ENCODE measurements at places on chromosomes 16 and 17. TPM values are rescaled to one million over a fixed set of nuclear protein-coding genes. Genes with fewer than 3 reads are reported as not detected.

CCNF gene
- total RNA-seq, result 35.5 TPM

CCL4L2 gene
- not detected for total RNA-seq

NLRC3 gene
- total RNA-seq, result not detected

ZP2 gene
- total RNA-seq, result not detected

SLFN11 gene
- total RNA-seq, result 0.16 TPM

ENPP7 gene
- total RNA-seq, result not detected

ZACN gene
- not detected for total RNA-seq

MAPT gene
- total RNA-seq, result 0.23 TPM

All from hair follicular keratinocyte (primary cell).